Activated naive CD4-positive, alpha-beta T cell treated with anti-CD3 and anti-CD28 coated beads, Interleukin-2, amount 50 U/mL, for 72 hours (primary cell): ENCODE measurements at places on chromosomes 3 and 15. TPM values are rescaled to one million over a fixed set of nuclear protein-coding genes. Genes with fewer than 3 reads are reported as not detected.

The ASTE1 gene
- total RNA-seq: 14.1 TPM

The CIAO2A gene
- 77.9 TPM for total RNA-seq

The ARHGEF26 gene
- total RNA-seq: 0.19 TPM

The TMEM202 gene
- total RNA-seq: not detected

The STRC gene
- 2.3 TPM for total RNA-seq

The CCDC13 gene
- total RNA-seq: 0.34 TPM
